Esophagus muscularis mucosa (tissue), 4 donors: ENCODE measurements at places on chromosomes 7 and 10. TPM values are rescaled to one million over a fixed set of nuclear protein-coding genes. Genes with fewer than 3 reads are reported as not detected.

DNA sequence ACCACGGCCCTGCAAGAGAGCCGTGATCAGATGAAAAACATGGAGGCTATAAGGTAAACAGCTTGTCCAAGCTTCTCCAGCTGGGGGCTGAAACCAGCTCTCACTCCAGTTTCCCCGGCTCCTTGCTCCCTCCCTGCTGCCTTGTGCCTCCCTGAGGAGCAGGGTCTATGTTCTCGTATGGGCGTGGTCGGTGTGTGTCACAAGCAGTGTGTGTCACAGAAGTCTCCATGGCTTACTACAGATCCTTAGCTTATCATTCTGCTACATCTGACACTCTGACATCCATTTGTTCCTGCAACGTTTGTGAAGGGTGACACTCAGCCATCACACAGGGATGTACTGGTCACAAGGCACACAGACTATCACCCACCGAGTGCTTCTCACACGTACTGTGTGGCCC is 54.6 kb downstream of the CSGALNACT2 start:
- no peak for DNase-seq
- H3K4me3 ChIP-seq: no peak overlapping the region
- no peaks in the 10 kb centered on the region for H3K36me3 ChIP-seq
- no peaks in the 10 kb centered on the region for H3K4me1 ChIP-seq
- H3K27ac ChIP-seq: no peak overlapping the region
- no peaks in the 10 kb centered on the region for H3K27me3 ChIP-seq

Gene GNAT3
- not detected for total RNA-seq

Gene ODAD2
- 0.39 TPM for total RNA-seq

DNA sequence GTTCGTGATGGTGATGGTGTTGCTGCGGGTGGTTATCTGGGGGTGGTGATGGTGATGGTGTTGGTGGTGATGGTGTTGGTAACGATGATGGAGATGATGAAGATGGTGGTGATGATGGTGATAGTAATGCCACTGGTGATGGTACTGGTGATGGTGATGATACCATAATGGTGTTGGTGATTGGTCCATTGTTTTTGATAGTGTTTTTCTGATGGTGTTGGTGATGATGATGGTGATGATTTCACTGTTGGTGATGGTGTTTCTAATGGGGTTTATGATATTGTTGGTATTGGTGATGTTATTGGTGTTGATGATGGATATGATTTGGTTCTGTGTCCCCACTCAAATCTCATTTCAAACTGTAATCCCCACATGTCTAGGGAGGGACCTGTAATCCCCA is 51.7 kb upstream of the PITRM1 start:
- H3K36me3 ChIP-seq: no peaks in the 10 kb centered on the region
- DNase-seq: no peak
- no peaks in the 10 kb centered on the region for H3K27me3 ChIP-seq
- H3K4me3 ChIP-seq: no peak overlapping the region
- H3K27ac ChIP-seq: no peak overlapping the region
- H3K4me1 ChIP-seq: peaks cover 13% of the 10 kb centered on the region

Gene KRIT1
- 57.5 TPM for total RNA-seq

Gene MGAM2
- total RNA-seq: not detected

DNA sequence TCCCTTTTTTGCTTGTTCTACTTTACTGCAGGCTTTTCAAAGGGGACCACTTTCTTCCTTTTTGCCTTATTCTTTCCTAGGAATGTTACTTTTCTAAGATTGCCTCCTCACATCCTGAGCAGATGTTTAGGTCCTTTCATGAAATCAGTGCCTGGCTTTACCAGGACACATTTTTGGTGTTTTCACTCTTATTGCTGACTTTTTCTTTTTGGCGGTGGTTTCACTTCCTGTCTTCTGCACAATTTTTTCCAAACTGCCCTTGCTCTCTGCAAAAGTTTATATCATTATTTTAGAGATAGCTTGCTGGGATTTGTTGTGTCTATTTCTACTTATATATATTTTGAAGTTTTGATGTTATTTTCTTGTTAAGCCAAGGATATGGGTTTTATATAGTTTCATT is 332.2 kb upstream of the MTPN start:
- no peaks in the 10 kb centered on the region for H3K4me1 ChIP-seq
- no peaks in the 10 kb centered on the region for H3K36me3 ChIP-seq
- H3K4me3 ChIP-seq: no peak overlapping the region
- no peak overlapping the region for H3K27ac ChIP-seq
- no peaks in the 10 kb centered on the region for H3K27me3 ChIP-seq

- no peaks in the 10 kb centered on the region for H3K27me3 ChIP-seq
Measured at GRCh38 chr7:158824028-158824427, 5.3 kb downstream of the ESYT2 start.
